Psoas muscle (tissue), 8 donors: ENCODE measurements at places on chromosomes 2 and 18. TPM values are rescaled to one million over a fixed set of nuclear protein-coding genes. Genes with fewer than 3 reads are reported as not detected.

DNA sequence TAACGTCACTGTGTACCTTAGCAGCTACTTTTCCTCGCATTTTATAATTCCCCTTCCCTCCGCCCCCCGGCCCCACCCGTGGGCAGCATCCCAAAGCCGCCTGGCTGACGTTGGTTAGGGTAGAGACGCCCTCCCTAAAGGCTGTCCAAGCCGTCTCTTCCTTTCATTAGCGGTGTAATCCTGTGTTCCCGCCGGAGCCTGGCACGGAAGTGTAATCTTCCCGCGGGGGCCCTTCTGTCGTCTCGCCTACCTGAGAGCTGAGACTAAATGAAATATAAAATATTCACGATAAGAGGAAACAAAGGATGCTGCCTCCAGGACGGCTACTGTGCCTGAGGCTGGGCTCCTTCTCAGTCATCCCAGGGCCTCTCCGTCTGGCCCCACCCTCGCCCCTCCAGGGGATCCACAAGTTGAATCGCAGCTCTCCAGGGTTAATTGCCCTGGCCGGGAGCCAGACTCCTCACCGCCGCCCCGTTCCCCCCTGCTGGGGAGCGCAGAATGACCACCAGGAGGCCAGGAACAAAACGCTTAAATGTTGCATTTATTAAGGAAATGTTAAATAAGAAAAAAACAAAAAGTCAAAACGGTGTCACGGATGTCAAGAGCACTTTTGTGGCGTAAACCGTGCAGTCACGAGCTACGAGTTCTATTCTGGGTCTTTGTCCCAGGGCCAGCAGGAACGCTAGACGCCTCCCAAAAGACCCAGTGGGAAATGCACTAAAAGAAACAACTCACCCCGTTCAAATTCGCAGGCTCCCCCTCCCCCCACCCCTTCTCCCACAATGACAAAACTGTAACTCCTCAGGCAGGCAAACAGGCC lies 1.5 kb downstream of the RPRM start:
- no peaks in the 10 kb centered on the region for H3K36me3 ChIP-seq
- H3K4me1 ChIP-seq = peaks cover 6% of the 10 kb centered on the region
- peak overlapping the region; percentile 66 for H3K4me3 ChIP-seq

- DNase-seq = no peak
- H3K27me3 ChIP-seq = no peaks in the 10 kb centered on the region
- no peaks in the 10 kb centered on the region for H3K4me1 ChIP-seq
- H3K27ac ChIP-seq = no peak overlapping the region
- no peaks in the 10 kb centered on the region for H3K36me3 ChIP-seq
Measured at GRCh38 chr2:239908308-239908707, 116.8 kb downstream of the NDUFA10 start.

DNA sequence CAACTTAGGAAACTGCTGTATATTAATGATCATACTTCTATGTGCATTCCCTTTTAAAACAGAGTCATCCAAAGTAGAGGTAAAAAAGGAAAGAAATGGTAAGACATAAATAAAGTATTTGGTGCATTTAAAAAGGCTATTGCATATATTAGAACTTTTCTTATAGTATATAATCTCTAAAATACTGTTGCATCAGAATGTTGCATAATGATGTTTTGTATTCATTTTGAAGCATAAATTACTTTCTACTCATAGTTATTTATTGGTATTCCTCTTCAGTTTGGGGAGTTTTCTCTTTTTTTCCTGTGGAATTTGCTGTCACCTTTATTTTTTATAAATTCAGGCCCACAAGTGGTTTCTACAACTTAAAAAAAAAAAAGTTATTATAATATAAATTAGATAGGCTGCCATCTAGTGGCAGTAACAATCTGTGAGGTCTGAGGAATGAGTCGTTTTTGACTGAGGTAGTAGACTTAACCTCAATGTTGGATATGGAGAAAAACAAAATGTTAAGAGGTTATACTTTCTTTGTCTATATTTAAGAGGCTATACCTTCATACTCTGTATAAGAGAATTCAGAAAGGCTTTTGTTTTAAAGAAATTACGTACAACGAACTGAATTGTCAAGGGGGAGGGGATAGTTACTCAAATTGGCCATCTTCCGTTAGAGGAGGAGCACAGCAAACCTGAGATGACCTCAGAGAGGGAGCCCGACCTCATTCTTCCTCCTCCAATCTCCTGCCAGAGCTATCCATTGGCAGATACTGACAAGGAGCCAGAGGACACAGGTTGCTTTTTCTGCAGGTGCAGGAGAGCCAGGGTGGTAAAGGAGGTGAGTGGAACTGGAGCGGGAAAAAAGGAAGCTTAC lies 23.8 kb downstream of the ANKAR start:
- H3K4me1 ChIP-seq = no peaks in the 10 kb centered on the region
- peak overlapping the region; percentile 48 for H3K27ac ChIP-seq
- peak overlapping the region; percentile 39 for H3K4me3 ChIP-seq
- H3K27me3 ChIP-seq = no peaks in the 10 kb centered on the region

GRCh38 chr2:46876741-46877384 lies 38.7 kb downstream of the MCFD2 start:
- H3K27ac ChIP-seq = peak overlapping the region; percentile 30
- H3K4me3 ChIP-seq = no peak overlapping the region
- no peaks in the 10 kb centered on the region for H3K36me3 ChIP-seq
- no peaks in the 10 kb centered on the region for H3K27me3 ChIP-seq
- peaks cover 31% of the 10 kb centered on the region for H3K4me1 ChIP-seq

GRCh38 chr2:161307676-161308075 lies 549 bp upstream of the PSMD14 start:
- peak overlapping the region; percentile 90 for H3K27ac ChIP-seq
- H3K36me3 ChIP-seq = no peaks in the 10 kb centered on the region
- peak overlapping the region; percentile 67 for H3K4me3 ChIP-seq
- no peak for DNase-seq

- H3K27ac ChIP-seq = no peak overlapping the region
- H3K27me3 ChIP-seq = no peaks in the 10 kb centered on the region
- no peaks in the 10 kb centered on the region for H3K36me3 ChIP-seq
- H3K4me1 ChIP-seq = peaks cover 18% of the 10 kb centered on the region
- no peak for DNase-seq
Measured at GRCh38 chr2:222751238-222751637, 79.8 kb downstream of the MOGAT1 start.

DNA sequence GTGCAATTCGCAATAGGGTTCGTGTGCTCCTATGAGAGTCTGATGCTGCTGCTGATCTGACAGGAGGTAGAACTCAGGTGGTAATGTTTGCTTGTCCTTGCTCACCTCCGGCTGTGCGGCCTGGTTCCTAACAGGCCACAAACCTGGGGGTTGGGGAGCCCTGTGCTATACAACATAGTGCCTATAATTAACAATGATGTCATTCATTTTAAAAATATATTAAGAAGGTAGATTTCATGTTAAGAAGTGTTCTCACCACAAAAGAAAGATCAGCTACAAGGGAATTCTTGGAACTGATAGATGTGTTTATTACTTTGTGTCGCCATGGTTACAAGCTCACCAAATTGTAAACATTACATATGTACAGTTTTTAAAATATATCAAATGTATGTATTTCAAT lies 200.5 kb downstream of the GRB14 start:
- no peaks in the 10 kb centered on the region for H3K4me1 ChIP-seq
- no peaks in the 10 kb centered on the region for H3K27me3 ChIP-seq
- H3K36me3 ChIP-seq = no peaks in the 10 kb centered on the region
- DNase-seq = no peak
- H3K4me3 ChIP-seq = no peak overlapping the region

- H3K27me3 ChIP-seq = no peaks in the 10 kb centered on the region
- H3K4me1 ChIP-seq = peaks cover 10% of the 10 kb centered on the region
- H3K27ac ChIP-seq = no peak overlapping the region
- no peak for DNase-seq
- no peak overlapping the region for H3K4me3 ChIP-seq
Measured at GRCh38 chr2:120738786-120739437, 3.2 kb downstream of the GLI2 start.

GRCh38 chr2:460861-461260 lies 173.0 kb upstream of the ALKAL2 start:
- no peak overlapping the region for H3K4me3 ChIP-seq
- H3K27ac ChIP-seq = no peak overlapping the region
- H3K36me3 ChIP-seq = no peaks in the 10 kb centered on the region
- H3K4me1 ChIP-seq = no peaks in the 10 kb centered on the region
- H3K27me3 ChIP-seq = no peaks in the 10 kb centered on the region

GRCh38 chr18:63319383-63320122 lies at the start of gene BCL2:
Gene BCL2, minus strand, starts transcription at chr18:63319769.
- H3K27ac ChIP-seq = peak within 1 kb of the TSS; percentile 87
- peak within 1 kb of the TSS; percentile 71 for H3K4me3 ChIP-seq
- no peaks in the 10 kb centered on the region for H3K36me3 ChIP-seq
- DNase-seq = no peak

- no peaks in the 10 kb centered on the region for H3K27me3 ChIP-seq
- H3K27ac ChIP-seq = peak overlapping the region; percentile 47
- DNase-seq = no peak
- H3K4me1 ChIP-seq = peaks cover 53% of the 10 kb centered on the region
- H3K4me3 ChIP-seq = no peak overlapping the region
Measured at GRCh38 chr18:58287353-58288274, 243.6 kb downstream of the NEDD4L start.

DNA sequence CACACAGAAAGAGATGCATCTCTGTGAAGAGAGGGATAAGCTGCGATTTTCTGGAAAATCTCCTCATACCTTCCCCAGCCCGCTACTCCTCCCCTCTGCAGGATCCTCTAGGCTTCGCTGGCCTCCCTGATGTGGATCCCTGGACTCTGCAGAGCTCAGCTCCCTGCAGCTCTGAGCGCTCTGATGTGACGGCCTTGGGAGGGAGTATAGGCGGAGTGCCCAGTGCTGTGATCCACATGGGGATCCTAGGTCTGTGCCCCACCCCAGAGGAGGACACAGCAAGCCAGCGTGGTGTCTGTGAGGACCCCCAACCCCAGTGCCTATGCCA lies 111.0 kb downstream of the GYPC start:
- no peak for DNase-seq
- no peak overlapping the region for H3K4me3 ChIP-seq
- no peak overlapping the region for H3K27ac ChIP-seq
- H3K36me3 ChIP-seq = no peaks in the 10 kb centered on the region

- no peak overlapping the region for H3K27ac ChIP-seq
- no peak for DNase-seq
- H3K4me1 ChIP-seq = no peaks in the 10 kb centered on the region
- no peaks in the 10 kb centered on the region for H3K36me3 ChIP-seq
- H3K4me3 ChIP-seq = no peak overlapping the region
- H3K27me3 ChIP-seq = no peaks in the 10 kb centered on the region
Measured at GRCh38 chr18:50306944-50307343, 19.5 kb upstream of the CXXC1 start.

GRCh38 chr2:96580771-96581170 lies 44.2 kb downstream of the ARID5A start:
- H3K4me1 ChIP-seq = peaks cover 12% of the 10 kb centered on the region
- H3K27me3 ChIP-seq = no peaks in the 10 kb centered on the region
- no peak overlapping the region for H3K27ac ChIP-seq
- H3K4me3 ChIP-seq = no peak overlapping the region
- peaks cover 2% of the 10 kb centered on the region for H3K36me3 ChIP-seq

DNA sequence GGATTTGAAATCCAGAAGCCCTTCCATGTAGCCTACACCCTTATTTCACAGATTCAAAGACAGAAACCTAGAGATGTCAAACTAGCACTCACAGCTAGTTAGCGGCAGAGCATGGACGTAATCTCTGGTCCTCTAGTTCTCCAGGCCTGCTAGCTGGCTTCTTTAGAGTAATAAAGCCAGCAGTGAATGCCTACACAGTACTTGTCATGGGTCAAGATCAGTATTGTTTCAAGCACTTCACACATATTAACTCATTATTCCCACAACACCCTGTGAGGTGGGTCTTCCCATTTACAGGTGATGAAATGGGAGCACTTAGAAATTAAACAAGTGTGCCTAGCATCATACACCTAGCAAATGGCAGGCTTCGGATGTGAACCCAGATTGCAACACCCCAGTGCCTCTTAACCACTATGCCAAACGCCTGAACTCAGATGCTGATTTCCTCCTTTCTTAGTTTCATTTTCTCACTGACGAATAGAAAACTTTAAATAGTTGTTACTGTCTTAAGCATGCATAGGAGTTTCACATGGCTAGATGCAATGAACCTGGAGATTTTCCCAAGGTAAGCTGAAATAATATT lies 14.5 kb upstream of the ZBTB14 start:
- no peaks in the 10 kb centered on the region for H3K27me3 ChIP-seq
- no peak overlapping the region for H3K4me3 ChIP-seq
- no peaks in the 10 kb centered on the region for H3K4me1 ChIP-seq
- DNase-seq = no peak
- no peak overlapping the region for H3K27ac ChIP-seq

DNA sequence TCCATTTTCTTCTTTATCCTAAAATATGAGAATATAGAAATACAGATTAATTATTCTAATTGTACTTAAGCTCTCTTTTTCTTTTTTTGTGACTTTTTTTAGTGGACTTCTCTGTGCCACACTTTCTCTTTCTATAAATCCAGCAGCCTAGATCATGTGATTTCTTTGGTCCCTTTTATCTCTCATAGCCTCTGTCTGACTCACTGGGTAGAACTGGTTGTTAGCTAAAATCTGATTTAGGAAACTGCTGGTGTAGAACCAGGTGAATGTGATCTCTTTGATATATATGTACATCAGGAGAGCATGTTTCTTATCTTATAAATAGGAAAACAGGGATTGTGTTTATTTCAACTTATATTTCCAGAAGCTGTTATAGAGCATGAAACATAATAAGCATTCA lies 54.9 kb downstream of the VRK2 start:
- H3K4me3 ChIP-seq = no peak overlapping the region
- H3K27me3 ChIP-seq = no peaks in the 10 kb centered on the region
- H3K27ac ChIP-seq = no peak overlapping the region
- no peaks in the 10 kb centered on the region for H3K4me1 ChIP-seq

DNA sequence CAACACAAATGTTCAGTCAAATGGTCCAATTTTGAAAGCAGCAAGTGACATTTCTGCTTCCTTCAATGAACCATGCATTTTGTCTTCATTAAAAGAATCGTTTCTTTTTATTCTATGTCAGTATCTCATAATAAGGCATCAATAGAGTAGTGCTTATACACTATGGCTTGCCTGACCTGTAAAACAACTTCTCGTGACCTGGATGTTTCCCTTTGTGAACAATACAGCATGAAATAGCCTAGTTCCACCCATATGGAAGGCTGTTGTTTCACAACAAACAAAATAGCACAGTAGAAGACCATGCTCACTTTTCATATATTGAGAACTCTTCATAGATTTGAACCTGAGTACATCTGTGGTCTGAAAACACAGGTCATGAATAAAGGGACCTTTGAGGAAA lies 104.3 kb upstream of the PIK3C3 start:
- no peaks in the 10 kb centered on the region for H3K27me3 ChIP-seq

- no peaks in the 10 kb centered on the region for H3K36me3 ChIP-seq
- H3K4me3 ChIP-seq = no peak overlapping the region
- no peak for DNase-seq
- H3K27me3 ChIP-seq = no peaks in the 10 kb centered on the region
- no peak overlapping the region for H3K27ac ChIP-seq
Measured at GRCh38 chr2:17648581-17648980, 105.0 kb downstream of the SMC6 start.

Gene DQX1
- total RNA-seq = not detected

Gene TBR1
- not detected for total RNA-seq

Gene CHRNG
- total RNA-seq = 2.9 TPM

Gene ALPP
- not detected for total RNA-seq

Gene MAP2
- total RNA-seq = 2.5 TPM
